ENCODE measurements at places on chromosomes 2 and 18.

DNA sequence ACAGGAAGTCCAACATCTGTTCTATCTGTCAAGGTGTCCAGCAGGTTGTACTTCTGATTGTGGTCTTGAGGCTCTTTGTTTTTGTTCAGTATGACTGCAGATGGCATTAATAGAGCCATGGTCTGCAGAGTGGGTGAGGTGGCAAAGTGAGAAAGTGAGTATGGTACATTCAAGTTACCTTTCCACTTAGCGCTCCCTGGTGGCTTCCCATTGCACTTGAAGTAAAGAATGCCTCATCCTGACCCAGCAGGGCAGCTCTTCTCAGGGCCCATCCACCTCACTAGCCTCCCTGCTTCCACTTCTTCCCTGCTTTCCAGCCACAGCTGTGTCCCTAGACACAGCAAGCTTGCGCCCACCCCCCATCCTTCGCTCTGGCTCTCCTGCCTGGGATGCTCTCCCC, 148.0 kb upstream of the ALPP start:
- DNase-seq: no peak

GRCh38 chr2:8819194-8819593, 18.2 kb downstream of the KIDINS220 start:
- DNase-seq: no peak

GRCh38 chr18:47036298-47036874, 965 bp upstream of the ELOA2 start:
- DNase-seq: no peak

DNA sequence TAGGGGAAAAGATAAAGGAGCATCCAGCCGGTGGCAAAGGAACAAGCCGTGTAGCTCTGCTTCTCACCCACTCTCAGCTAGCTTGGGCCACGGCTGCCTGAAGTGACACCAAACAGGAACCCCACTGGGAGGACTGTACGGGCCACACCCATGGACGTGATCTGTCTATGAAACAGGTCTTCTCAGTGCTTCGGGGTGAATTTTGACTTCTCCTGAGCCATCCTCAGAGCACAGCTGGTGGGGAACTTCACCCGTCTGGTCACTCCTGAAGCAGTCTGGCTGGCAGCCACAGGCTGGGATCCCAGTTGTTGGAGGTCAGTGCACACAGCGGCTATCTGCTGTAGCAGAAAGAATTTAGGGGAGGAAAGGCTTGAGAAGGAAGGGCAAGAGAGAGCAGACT, 223.8 kb downstream of the FAM210A start:
- peak; percentile 23 for DNase-seq

DNA sequence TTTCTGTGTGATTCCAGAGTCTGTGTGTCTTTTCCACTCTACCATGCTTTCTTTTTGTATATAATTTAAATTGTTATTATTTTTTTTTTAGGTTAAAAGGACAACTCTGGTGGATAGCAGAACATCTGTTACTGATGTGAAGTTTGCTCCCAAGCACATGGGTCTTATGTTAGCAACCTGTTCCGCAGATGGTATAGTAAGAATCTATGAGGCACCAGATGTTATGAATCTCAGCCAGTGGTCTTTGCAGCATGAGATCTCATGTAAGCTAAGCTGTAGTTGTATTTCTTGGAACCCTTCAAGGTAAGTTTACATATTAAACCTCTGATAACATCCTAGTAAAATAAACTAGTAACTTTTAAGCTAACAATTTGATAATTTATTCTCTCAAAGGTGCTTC, 15.3 kb downstream of the SEH1L start:
- no peak for DNase-seq

GRCh38 chr2:159009940-159010339, 41.5 kb downstream of the TANC1 start:
- no peak for DNase-seq

DNA sequence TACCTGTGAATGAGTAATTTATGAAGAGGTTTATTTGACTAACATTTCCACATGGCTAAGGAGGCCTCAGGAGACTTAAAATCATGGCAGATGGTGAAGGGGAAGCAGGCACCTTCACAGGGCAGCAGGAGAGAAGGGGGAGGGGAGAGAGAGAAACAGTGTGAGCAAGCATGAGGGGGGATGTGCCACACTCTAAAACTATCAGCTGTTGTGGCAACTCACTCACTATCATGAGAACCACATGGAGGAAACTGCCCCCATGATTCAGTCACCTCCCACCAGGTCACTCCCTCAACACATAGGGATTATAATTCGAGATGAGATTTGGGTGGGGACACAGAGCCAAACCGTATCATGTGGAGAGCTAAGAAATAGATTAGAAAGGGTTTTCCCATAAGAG, 309.0 kb downstream of the RDH14 start:
- DNase-seq: no peak

DNA sequence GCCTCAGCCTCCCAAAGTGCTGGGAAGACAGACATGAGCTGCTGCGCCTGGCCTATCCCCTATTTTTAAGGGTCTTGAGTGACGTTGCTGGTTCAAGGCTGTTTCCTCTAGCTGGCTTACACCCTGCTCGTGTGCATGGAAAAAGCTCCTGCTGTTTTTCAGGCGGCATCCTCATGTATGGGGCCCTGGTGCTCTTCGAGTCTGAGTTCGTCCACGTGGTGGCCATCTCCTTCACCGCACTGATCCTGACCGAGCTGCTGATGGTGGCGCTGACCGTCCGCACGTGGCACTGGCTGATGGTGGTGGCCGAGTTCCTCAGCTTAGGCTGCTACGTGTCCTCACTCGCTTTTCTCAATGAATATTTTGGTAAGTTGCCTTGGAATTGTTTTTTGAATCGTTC, 22.0 kb upstream of the NFATC1 start:
- DNase-seq: no peak
